ENCODE measurements at places on chromosomes 3 and 15.

GRCh38 chr15:49223536-49224274 is 53.7 kb downstream of the GALK2 start:
- DNase-seq: no peak

GRCh38 chr15:61411902-61412510 is 182.9 kb upstream of the RORA start:
- no peak for DNase-seq

DNA sequence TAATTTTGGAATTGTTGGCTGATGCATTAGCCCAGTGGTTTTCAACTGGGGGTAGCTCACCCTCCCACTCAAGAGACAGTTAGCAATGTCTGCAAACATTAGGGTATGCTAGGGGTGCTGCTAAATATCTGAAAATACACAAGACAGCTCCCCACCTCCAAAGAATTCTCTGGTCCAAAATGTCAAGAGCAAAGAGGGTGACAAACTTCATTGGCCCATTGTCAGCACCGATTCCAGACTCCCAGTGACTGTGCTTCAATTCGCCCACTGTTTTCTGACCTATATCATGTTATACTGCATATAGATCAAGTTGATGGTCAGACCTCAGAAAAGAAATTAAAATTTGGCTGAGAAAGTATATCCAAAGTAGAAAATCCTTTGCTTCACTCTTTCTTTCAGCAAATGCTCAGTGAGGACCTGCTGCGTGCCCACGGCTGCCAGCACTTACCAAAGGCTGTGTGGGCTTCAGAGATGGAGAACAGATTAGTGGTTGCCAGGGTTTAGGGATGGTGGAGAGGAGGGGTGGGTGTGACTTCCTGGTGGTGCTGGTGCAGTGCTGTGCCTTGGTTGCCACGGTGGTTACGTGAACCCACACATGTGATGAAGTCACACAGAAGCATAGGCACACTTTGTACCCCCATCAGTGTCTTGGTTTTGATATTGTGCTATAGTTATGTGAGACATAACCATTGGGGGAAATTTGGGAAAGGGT is 204.0 kb downstream of the PLCL2 start:
- DNase-seq: no peak

- DNase-seq: no peak
Observed at GRCh38 chr3:24400450-24400849, 94.2 kb downstream of the THRB start.

GRCh38 chr3:27613846-27614500 is 108.2 kb downstream of the EOMES start:
- no peak for DNase-seq

GRCh38 chr3:63232764-63233396 is 45.2 kb upstream of the SYNPR start:
- DNase-seq: peak; percentile 14

DNA sequence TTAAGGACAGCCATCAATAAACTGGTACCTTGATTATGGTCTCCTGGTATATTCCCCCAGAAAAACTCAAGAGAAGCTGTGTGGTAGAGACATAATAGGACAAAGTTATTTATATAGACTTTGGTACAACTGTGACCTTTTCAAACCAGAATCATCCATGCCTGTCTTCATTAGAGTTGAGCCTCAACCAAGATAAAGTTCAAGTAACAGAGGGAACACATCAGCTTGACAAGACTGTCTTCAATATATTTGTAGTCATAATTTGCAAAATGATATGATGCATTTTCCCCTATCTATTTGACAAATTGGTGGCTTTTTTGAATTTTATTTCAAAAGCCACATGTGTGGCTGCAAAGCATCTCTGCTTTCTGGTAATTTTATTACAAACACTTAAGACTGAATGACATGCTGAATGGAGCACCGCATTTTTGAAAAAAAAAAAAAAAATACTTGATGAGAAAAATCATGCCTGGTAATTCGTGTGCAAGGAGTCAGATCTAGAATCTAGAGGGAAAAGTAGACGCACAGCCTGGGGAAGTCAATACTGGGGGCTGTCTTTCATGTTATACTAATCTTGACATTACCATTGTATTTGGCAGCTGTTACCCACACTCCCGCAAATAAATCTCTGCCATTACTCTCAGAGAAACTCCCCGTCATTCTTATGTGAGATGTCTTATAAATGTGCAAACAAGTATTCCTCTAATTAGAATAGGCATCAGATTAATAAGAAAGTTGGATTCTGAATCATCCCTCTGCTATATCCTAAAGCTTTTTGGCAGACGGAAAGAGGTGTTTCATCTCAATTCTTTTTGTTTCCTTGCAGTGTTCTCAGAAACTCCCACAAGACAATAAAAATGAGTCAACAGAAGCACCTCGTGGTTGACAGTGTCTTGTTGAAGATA is 554.8 kb upstream of the CBLB start:
- DNase-seq: no peak

DNA sequence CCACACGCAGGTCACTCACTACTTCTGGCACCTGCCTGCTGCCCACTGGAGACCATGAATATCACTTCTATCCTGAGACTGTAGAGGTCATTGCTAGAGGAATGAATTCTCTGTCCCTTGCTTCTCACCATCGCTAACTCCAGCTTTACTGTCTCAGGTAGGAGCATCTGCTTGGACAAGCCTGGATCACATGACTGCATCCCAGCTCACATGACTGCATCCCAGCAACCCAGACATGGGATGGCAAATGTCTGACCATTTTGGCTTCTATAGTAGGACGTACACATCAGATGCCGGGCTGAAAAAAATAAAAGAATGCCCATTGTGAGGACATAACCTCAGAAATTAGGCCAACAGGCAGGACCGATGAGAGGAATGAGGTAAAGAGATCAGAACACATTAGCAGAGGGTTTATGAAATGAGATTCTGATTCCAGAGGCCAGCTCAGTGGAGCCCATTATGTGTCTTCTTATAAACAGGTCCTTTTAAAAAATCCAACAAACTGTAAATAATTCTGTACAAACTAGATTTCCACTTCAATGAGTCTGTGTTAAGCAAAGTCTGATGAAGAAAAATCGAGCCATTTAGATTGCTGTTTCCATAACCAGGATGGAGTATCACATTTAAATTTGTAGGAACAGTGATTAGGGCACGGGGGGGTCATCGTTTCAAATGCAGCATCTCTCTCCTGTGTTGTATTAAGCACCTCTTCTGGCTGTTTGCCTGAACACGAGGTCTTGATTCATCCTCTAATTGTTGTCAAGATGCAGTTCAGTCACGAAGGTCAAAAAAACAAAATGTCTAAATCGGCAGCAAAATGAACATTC is 126.7 kb downstream of the MTHFS start:
- DNase-seq: no peak

- DNase-seq: no peak
Observed at GRCh38 chr3:8827641-8828040, 58.2 kb upstream of the OXTR start.

GRCh38 chr15:38068626-38069391 is 134.4 kb downstream of the TMCO5A start:
- DNase-seq: peak; percentile 76

DNA sequence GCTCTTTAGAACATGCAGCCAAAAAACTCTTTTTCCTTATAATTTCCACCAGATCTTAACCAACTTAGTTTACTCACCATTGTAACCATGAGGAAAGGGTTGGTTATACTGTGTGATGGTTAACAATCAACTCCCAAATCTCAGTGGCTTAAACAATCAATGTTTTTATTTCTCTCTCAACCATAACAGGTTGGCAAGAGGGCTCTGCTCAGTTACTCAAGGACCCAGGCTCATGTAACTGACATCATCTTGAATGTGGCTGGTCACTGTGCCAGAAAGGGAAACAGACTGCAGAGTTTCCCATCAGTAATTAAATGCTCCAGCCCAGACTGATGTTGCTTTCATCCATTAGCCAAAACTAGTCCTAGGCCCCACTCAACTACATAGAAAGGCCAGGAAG is 69.0 kb downstream of the ANKRD28 start:
- no peak for DNase-seq

- no peak for DNase-seq
Observed at GRCh38 chr3:31833391-31834190, 147.5 kb downstream of the OSBPL10 start.

DNA sequence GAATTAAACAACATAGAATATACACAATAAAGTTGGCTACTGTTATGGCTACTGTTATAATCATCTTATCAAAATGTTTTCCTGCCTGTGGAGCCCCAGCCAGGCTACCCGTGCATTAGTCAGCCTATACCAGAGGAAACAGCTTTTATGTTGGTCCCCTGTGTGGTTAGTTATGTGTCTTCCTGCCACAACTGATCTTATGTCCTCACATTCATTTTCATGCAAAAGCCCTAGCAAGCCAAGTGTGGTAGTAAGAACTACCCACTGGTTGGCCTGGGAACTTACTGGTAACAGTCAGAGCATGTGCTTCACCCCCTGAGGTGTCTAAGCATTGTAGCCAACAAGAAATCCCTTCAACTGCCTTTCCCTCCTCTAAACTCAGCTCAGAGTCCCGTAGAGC is 21.8 kb downstream of the MGLL start:
- no peak for DNase-seq

DNA sequence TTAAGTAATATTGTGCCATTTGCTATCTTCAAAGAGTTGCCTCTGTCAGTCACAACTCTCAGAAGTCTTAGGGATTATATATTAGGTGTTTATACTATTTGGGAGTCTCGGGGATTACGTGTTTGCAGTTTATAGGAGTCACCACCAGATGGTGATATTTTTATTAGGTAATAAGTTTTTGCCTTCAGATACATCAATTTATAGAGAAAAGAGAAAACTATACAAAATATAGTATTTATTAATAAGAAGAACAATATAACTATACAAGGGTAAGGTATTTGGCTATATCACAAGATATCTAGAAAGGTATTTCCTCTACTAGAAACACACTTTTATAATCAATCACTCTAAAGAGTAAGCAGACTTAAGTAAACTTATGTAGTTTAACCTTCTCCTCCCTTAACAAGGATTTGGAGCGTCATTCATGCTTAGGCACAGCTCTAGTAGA is 10.7 kb upstream of the DHX36 start:
- peak; percentile 50 for DNase-seq

GRCh38 chr15:52278636-52279367 is 16.8 kb downstream of the MYO5C start:
- DNase-seq: no peak

GRCh38 chr15:62612771-62613170 is 429.8 kb upstream of the TPM1 start:
- no peak for DNase-seq

- peak; percentile 95 for DNase-seq
Observed at GRCh38 chr15:39580117-39580484, 778 bp upstream of the THBS1 start.

DNA sequence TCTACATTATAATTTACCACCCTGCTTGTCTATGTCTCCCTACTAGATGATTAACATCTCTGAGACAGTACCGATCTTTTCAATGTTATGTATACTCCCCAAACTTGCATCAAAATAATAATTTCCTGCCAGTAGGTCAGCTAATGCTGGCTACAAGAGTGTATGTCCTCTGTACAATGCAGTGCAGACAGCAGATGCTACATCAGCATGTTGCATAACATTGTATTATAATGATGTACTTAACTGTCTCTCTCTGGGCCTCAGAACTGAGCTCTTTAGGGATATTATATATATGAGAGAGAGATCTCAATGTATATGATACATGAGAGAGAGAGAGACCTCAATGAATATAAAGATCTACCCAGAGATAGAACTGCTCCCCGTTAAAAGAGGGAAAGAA is 456.6 kb downstream of the SHQ1 start:
- no peak for DNase-seq

- DNase-seq: peak; percentile 41
Observed at GRCh38 chr3:50340448-50341329, at the start of gene RASSF1. RASSF1 (minus strand) TSS chr3:50340836; CDS start chr3:50340805, 31 bp downstream.

GRCh38 chr3:183082355-183082915 is 16.9 kb downstream of the MCCC1 start:
- no peak for DNase-seq

DNA sequence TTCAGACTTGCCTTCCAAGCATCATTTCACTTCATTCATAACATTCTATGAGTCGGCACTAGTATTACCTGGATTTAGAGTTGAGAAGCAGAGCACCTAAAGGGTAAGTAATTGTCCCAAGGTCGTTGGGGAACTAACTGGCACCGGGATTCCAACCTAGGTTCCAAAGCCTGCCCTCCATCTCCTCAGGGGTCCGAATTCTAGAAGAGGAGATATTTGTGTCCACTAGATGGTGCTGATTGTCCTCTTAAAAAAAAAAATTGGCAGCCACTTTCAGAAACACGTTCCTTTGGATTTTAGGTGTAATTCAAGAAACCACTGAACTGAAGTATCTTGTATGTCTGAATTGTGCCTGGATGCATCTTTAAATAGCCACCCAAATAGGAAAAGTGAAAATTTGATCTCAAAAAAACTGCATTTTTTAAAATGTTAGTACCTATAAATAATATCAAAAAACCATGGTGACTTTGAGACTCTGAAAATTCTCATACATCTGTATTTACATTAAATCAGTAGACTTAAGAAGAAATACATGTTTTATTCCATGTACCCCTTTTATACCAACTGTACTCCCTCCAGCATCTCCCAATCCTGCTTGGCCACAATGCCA is 3.9 kb upstream of the FSIP1 start:
- DNase-seq: peak; percentile 62

- peak; percentile 25 for DNase-seq
Observed at GRCh38 chr3:150146991-150147761, 176.5 kb upstream of the PFN2 start.

DNA sequence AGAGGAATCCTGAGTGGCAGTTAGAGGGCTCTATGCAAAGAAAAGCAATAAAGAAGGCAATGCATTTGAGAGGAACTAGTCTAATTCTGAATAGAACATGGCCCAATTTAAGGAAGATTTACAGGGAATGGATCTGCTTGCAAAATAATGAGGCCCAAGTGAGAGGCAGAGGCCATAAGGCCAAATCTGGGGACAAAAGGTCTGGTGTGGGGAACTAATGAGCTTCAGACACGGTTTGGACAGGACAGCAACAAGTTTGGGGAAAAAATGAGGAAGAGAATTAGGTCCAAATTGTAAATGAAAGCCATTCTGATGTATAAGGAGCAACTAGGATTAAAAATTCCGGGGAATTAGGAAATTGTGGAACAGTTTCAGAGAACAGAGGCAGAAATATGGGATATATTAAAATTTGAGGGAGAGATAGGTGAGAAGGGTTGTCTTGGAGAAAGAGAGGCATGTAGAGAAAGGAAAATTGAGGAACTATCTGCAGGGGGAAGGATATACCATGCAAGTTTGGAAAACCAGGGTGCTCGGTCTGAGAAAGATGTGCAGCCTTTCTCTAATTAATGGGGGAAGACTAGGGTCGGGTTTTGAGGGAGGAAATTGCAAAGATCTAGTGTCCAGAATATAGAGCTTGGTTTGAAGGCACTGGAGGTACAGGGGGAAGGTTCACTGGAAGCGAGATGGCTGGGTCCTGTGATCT is 73.8 kb downstream of the RBPMS2 start:
- DNase-seq: no peak

Measured in hepatocyte (in vitro differentiated cells).